ENCODE measurements at places on chromosomes 3 and 15.

- no peak for DNase-seq
Measured at GRCh38 chr3:144424606-144425005, 453.0 kb downstream of the DIPK2A start.

DNA sequence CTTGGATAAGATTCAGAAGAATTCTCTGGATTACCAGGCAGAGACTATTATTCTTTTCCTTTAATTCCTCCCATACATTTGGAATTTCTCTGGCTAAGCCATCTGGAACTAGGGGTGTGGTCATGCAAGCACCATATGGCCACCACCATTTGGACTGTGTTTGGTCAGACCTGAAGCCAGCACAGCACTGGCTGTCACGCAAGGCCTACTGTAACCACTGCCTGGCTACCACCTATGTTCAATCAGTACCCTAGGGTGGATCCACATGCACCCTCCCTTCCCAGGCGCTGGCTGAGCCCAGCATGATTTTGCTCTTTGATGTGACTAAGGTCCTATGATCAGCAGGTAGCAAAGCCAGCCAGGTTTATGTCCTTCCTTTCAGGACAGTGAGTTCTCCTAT lies 287.8 kb upstream of the GOLIM4 start:
- DNase-seq, result no peak

- no peak for DNase-seq
Measured at GRCh38 chr3:113070681-113071113, 79.9 kb downstream of the GTPBP8 start.

DNA sequence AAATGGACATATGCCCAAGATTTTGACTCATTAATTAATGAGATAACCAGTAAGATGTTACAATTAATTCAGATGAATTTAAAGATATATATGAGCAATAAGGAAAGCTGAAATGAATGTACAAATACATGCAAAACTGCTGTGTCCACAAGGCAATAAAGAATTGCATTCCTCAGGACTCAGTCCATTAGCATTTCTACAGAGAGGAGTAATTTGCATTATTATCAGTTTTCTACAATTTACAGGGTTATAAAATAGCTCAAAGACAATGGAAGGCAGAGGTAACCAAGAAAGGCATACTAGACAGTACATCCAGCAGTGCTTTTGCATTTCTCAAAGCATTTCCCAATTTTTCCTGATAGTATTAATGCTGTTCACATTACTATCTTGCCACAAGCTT lies 377.1 kb upstream of the GOLIM4 start:
- DNase-seq, result no peak

DNA sequence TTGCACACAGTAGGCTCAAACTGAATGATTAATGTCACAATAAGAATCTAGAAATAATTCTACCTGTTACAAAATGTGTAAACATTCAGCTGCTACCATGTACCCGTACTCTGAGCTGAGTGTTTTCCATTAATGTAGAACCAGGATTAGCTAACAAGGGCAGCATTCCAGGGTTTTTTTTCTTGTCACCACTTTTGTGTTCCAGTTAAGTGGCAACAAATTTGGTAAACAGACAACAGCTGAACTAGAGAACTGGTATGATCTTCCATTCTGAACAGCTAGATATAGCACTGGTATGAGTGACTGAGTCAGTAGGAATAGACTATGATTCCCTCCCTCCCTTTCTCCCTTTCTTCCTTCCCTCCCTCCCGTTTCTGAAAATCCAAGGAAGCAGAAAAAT lies 229.4 kb downstream of the CD47 start:
- no peak for DNase-seq

DNA sequence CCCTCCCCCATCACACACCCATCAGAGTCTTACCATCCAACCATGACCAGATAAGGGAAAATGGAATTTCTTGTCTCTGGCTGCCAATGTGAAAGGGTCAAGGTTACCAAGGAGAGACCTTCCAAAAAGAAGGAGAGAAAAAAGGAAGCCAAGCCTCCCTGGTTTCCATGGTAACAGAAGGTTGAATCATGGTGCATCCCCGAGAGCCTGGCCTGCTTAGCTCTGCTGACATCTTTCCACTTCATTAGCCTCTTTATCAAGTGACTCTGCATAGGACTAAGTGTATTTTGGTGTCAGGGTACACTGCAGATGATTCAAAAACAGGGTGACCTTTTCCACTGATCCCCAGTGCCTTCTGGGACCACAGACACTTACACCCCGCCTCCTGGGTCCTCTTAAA lies 225.7 kb upstream of the PPP2R3A start:
- DNase-seq, result no peak

GRCh38 chr3:5428607-5429516 lies 241.4 kb downstream of the EDEM1 start:
- DNase-seq, result no peak

GRCh38 chr3:113243846-113244245 lies 32.5 kb downstream of the BOC start:
- no peak for DNase-seq

DNA sequence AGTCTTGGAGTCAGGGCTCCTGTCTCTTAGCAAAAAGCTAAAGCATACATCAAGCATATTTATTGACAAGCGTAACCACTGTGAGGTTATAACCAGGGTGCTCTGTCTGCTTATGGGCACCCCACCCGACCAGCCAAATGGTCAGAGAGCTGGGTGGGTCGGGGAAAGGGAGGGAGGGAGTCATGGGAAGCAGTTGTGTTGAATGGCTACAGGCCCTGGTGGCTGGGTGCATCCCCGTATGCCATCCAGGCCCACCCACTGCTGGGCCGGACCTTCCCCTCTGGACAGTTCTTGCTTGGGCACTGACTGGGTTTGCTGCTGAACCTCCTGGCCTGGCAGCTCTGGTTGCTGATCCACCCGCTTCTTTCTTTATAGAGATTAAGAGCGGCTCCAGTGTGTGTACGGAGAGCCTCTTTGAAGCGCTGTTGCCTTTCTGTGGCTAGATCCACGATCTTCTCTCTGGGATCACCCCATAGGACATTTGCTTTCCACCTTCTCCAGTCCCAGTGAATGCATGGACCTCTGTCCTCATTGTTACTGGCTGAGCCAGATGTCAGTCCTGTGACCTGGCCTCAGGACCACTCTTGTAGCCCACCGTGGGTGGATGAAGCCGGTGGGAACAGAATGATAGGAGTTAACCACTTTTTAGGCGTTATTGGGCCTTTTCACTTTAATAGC lies 59.6 kb downstream of the SMAD3 start:
- DNase-seq, result no peak

DNA sequence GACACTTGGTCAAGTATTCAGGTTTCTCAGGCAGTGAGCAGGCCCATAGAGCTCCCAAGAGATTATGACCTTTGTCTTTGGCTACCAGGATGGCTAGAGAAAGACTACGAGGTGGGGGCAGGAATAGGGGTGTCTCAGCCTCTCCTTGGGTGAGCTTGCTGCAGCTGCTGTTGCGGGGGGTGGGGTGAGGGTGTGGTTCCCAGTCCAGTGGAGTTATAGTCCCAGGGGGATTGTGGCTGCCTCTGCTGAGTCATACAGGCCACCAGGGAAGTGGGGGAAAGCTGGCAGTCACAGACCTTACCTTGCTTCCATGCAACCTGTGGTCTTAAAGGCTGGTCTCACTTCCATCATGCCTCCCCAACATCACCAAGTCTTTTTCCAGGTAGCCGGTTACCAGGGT lies 31.7 kb downstream of the ATP2C1 start:
- DNase-seq, result no peak

GRCh38 chr15:99631255-99631654 lies 65.5 kb downstream of the MEF2A start:
- DNase-seq, result no peak

- DNase-seq, result no peak
Measured at GRCh38 chr3:38110314-38111050, 26.4 kb downstream of the ACAA1 start.

- DNase-seq, result no peak
Measured at GRCh38 chr3:59480486-59480995, 430.7 kb upstream of the CFAP20DC start.

DNA sequence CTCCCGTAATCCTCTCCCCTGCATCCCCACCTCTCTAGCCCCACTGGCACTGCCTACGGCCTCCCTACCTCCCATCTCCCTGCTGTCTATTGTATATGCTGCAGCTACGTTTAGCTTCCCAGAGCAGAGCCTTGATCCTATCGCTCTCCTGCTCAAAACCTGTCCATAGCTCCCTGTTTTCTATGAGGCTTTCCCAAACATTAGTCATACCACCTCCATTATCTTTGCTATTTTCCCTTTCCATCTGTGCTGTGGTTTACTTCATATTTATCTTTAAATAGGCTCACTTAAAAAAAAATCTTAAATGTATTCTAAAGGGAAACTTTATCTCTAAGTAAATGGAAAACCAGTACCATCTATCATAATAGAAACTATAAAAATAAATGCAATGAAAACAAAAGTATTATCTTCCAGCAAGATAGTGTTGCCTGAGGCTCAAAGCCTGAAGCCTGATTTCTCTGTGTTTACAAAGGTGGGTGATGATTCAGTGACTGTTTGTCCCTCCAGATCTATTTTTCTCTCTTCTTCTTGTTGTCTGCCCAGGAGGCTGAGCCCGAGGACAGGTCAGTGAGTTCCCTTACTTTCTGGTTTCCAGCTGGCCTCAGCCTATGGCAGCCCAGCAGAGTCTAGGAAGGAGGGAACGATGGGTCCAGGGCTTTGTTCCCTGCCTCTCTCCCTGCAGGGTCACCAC lies 397.1 kb upstream of the CFAP20DC start:
- DNase-seq, result no peak

- DNase-seq, result no peak
Measured at GRCh38 chr3:12948371-12948770, 107.0 kb upstream of the RPL32 start.

DNA sequence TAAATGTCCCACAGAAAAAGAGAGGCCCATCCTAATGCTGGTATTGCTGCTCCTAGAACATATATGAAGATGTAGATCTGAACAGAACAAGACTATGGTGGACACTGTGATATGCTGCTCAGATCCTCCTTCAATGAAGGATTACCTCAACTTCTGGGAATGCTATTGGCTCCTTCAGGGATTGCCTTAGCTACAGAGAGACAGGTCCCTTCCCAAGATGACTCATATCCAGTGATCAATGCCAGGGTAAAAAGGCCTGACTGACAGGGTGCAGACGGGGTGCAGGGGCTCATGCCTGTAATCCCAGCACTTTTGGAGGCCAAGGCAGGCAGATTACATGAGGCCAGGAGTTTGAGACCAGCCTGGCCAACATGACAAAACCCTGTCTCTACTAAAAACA lies 20.5 kb upstream of the STAG1 start:
- no peak for DNase-seq

DNA sequence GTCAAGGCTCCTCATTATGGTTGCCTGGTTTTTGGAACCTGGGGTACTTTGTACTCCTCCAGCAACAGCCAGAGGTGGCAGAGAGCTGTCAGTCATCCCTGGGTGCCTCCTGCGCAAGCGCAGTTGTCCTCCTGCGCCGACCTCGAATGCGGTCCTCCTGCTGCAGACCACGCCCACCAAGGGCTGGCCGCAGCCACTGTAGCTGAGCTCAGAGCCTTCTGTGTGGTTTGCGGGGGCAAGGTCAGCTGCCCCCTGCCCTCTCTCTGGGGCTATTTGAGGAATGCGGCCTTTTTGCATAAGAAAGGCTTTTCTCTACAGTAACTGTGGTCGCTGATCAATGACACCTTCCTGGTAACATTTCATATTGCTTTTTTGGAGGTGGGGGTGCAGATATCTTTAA lies 131.3 kb upstream of the SNRPN start:
- DNase-seq, result no peak

- DNase-seq, result no peak
Measured at GRCh38 chr15:56351957-56352506, 13.2 kb upstream of the TEX9 start.

DNA sequence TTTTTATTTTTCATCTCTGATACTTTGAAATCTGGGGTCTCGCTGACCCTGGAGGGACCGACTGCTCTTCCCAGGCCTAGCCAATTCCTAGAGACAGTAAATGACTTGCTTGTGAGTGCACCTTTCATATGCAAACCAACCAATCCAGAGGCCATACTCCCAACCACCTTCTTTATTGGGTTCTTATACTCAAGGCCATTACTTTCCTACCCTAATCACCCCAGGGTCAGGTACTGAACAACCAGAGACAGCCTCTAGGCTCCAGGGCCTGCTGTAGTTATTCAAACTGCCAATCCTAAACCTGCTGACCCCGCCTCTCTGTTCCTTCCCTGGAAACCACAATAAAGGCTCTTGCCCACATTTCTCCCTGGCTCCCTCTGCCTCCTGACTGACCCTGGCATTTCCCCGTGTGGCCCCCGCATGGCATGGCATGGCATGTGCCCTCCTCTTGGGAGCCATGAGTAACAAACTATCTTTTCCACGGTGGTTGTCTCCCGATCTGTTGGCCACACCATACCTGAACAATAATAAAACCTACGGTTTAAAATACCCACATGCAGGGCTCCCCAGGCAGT lies 42.9 kb downstream of the ADCY5 start:
- peak; percentile 66 for DNase-seq

DNA sequence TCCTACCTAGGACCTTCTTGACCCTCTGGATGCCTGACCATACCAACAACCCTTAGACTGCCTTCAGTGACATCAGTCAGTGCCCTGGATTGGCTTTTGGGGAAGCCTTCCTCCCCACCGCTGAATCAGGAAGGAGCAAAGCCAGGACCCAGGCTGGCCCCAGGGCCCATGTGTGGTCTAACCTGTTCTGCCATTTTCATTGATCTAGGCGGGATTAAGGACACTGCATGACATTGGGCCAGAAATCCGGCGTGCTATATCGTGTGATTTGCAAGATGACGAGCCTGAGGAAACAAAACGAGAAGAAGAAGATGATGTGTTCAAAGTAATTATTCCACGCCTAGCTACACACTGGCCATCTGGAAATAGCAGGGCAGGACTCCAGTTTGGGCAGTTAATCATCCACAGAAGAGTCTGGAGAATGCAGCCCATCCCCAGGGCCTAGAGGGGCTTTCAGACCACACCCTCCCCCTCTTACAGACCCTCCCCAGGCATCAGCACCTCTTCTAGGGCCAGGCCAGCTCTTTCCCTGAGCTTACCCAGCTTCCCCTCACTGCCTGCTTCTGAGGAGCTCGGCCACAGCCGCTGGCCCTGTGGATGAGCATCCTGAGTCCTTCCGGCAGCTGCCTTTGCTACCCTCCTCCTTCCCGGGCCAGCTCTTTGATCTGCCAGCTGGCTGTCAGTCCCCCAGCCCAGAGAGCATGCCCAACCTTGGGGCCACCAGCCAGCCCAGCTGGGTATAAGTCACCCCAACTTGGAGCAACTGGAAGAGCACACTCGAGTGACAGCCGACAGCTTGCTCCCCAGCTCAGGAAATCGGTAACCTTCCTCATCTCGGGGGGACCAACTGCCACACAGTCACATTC lies 45.9 kb downstream of the CHDH start:
- no peak for DNase-seq

- DNase-seq, result no peak
Measured at GRCh38 chr15:40058476-40059140, 19.6 kb upstream of the SRP14 start.

- peak; percentile 13 for DNase-seq
Measured at GRCh38 chr3:45582430-45582829, 12.1 kb upstream of the LIMD1 start.

- DNase-seq, result no peak
Measured at GRCh38 chr15:52093539-52094510, 18.8 kb downstream of the BCL2L10 start.

GRCh38 chr3:7518026-7518425 lies 657.1 kb downstream of the GRM7 start:
- DNase-seq, result no peak

- DNase-seq, result no peak
Measured at GRCh38 chr3:142574665-142575064, 3.9 kb downstream of the ATR start.

GRCh38 chr3:101849714-101850245 lies 466 bp downstream of the NFKBIZ start:
- peak; percentile 85 for DNase-seq

- DNase-seq, result no peak
Measured at GRCh38 chr3:32758375-32758753, 59.4 kb upstream of the TRIM71 start.

GRCh38 chr3:49727154-49727923 lies 3.6 kb upstream of the GMPPB start:
- DNase-seq, result no peak

Data from Right ventricle myocardium inferior (tissue), 1 donor.